Germinal center (tissue), 1 donor: ENCODE measurements at places on chromosomes 3 and 15.

GRCh38 chr3:197088370-197088769, 58.8 kb upstream of the MELTF start:
- peak; percentile 3 for DNase-seq

- DNase-seq = no peak
Measured at GRCh38 chr15:89123181-89123525, 34.9 kb downstream of the ABHD2 start.

DNA sequence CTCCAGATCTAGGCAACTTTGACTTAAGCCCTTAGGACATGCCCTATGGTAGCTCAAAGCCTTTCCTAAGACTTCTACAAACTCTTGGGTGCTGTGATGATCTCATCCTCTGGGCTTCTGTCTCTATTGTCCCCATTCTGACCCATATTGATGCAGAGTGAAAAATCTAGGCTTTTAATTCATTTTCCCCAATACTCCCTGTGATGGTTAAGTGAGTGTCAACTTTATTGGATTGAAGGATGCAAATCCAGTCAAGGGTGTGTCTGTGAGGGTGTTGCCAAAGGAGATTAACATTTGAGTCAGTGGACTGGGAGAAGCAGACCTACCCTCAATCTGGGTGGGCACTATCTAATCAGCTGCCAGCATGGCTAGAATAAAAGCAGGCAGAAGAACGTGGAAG, 97.3 kb upstream of the NUDT16 start:
- DNase-seq = no peak

GRCh38 chr3:71545330-71545729, 38.2 kb downstream of the FOXP1 start:
- no peak for DNase-seq

- DNase-seq = no peak
Measured at GRCh38 chr3:141471160-141471559, 15.7 kb upstream of the RASA2 start.

DNA sequence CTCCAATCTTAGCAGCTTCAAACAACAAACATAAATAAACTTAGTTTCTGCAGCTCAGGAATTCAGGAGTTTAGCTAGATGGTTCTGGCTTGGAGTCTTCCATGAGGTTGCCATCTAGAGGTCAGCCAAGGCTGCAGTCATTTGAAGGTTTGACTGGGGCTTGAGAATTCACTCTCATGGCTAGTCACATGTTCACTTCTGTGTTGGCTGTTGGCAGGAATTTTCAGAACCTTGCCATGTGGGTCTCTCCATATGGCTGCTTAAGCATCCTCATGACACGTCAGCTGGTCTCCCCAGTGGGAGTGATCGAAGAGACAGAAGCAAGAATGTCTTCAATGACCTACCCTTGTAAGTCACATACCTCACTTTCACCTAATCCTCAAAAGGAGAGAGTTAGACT, 269.2 kb upstream of the CNTN3 start:
- no peak for DNase-seq

- no peak for DNase-seq
Measured at GRCh38 chr15:73628976-73629797, 4.0 kb downstream of the NPTN start.

DNA sequence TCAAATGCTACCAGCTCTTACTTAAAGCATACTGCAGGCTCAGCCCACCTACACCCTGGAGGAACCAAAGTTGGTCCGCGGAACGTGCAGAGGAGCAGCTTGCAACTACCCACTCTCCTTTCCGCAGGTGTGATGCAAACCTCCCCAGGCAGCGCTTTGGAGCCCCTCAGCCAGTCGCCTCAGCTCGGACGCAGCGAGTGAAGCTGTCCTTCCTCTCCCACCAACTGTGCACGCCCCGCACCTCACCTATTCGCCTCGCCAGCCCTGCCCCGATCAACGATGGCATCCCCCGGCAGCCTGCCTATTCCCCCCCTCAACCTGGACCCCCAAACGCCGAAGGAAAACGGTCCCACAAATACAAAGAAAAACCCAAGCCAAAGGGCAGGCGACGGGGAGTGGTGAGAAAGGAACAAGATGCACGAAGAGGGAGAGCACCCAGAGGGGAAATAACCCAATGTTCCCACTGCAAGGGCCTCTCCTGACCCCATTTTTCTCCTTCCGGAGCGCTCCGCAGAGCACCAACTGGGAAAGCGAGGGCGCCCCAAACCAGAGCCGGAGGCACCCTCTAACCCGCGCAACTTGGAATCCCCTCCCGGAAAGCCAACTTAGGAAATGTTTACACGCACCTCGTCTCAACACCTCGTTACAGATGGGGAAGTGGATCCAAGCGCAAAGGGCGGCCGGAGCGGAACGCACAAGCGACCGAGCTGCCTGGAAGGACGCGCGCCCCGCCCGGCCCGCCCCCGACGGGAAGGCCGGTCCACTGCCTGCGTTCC, 665 bp downstream of the GLB1 start:
- DNase-seq = peak; percentile 45

GRCh38 chr3:25589104-25589782, 75.5 kb downstream of the TOP2B start:
- no peak for DNase-seq

- no peak for DNase-seq
Measured at GRCh38 chr3:47407896-47408838, 27.3 kb downstream of the PTPN23 start.

- DNase-seq = no peak
Measured at GRCh38 chr3:59317386-59317785, 267.6 kb upstream of the CFAP20DC start.

DNA sequence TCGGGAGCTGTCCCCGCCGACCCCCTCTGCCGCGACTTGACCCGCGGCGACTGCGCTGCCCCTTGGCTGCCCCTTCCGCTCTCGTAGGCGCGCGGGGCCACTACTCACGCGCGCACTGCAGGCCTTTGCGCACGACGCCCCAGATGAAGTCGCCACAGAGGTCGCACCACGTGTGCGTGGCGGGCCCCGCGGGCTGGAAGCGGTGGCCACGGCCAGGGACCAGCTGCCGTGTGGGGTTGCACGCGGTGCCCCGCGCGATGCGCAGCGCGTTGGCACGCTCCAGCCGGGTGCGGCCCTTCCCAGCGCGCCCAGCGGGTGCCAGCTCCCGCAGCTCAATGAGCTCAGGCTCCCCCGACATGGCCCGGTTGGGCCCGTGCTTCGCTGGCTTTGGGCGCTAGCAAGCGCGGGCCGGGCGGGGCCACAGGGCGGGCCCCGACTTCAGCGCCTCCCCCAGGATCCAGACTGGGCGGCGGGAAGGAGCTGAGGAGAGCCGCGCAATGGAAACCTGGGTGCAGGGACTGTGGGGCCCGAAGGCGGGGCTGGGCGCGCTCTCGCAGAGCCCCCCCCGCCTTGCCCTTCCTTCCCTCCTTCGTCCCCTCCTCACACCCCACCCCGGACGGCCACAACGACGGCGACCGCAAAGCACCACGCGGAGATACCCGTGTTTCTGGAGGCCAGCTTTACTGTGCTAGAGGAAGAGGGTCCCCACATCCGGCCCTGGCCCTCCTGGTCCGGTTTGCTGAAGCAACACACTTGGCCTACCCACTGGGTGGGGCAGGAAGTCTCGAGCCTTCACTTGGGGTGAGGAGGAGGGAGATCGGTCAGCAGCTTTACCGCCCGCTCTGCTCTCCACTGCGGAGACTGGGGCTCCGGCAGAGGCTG, at the start of gene RASSF1:
Gene RASSF1, minus strand, starts transcription at position 389 of the 882 bp plus-strand sequence. Its CDS starts 31 bp downstream, at position 358.
- peak; percentile 69 for DNase-seq

DNA sequence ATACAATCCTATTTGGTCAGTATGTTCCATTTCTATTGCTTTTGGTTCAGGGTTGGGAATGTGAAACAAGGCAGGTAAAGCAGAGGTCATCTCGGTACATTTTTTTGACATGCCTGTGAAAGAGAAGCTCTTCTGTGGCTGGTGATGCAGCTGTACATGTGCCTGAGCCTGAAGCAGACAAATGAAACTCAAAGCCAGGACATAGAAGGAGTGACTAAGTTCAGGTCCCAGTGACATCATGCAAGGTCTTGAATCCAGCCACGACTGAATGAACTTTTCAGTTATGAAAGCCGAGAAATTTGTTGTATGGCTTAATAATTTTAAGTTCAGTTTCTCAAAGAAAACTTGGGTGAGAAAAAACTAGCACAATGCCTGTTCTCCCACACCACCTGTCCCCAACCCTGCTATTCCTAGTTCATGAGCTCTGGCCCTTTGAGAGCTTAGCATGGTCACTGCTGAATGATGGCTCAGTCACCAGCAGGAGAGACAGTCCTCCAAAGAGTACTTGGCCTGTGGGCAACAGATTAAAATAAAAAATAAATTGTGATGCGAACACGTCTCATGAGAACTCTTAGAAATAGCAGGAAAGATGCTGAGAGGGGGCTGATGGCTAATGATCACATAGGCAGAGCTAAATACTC, 600.2 kb upstream of the GRM7 start:
- DNase-seq = no peak

DNA sequence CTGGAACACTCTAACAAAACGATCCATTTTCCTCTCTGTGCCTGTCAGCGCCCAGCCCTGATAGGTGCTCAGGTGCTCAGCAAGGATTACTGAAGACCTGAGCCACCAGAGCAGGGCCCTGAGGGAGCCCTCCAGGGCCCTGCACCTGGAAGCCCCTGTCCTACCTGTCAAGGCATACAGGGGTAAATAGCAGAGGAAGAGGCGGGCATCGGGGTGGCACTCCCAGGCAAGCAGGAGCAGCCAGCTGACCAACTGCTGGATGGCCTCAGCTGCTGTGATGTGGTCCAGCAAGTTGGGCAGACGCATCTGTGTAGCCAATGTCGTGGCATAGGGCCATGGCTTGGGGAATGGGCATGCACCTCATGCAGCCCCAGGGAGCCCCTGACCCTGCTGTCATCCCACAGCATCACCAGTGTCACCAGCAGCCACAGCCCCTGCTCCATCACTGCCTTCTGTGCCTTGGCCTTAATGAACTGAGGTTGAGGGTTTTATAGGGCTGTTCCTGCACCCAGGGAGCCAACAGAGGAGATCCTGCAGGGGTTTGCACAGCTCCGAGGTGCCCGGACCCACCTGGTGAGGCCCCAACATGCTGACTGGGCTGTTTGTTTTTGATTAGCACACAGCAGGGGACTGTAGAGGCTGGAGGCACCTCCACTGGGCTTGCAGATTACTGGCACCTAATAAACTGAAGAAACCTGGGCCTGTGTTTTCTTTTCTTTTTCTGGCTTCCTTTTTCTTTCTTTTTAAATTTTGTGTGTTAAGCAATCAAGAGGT, 7.9 kb upstream of the WDR6 start:
- DNase-seq = no peak

GRCh38 chr15:62756326-62756994, 286.1 kb upstream of the TPM1 start:
- DNase-seq = no peak

- peak; percentile 9 for DNase-seq
Measured at GRCh38 chr3:30012941-30013543, 593.4 kb upstream of the TGFBR2 start.

DNA sequence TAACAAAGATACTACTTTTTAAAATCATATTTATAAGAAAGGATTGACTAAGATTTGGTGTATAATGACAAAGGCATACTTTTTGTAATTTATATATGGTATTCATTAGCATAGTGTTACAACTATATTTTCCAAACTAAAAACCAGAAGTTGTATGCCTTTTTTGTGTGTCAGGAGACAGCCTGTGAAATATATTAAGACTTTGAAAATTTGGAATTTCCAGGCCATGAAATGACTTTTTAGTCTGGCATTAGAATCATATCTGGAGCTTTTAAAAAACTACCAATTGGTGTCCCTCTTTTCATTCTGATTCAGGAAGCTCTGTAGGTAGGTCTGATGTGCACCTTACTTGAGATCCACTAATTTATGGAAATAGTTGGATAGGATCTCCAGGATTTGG, 41.9 kb downstream of the CALML4 start:
- DNase-seq = no peak

GRCh38 chr3:144384241-144384979, 412.8 kb downstream of the DIPK2A start:
- no peak for DNase-seq
